ENCODE measurements at places on chromosomes 4 and X.

DNA sequence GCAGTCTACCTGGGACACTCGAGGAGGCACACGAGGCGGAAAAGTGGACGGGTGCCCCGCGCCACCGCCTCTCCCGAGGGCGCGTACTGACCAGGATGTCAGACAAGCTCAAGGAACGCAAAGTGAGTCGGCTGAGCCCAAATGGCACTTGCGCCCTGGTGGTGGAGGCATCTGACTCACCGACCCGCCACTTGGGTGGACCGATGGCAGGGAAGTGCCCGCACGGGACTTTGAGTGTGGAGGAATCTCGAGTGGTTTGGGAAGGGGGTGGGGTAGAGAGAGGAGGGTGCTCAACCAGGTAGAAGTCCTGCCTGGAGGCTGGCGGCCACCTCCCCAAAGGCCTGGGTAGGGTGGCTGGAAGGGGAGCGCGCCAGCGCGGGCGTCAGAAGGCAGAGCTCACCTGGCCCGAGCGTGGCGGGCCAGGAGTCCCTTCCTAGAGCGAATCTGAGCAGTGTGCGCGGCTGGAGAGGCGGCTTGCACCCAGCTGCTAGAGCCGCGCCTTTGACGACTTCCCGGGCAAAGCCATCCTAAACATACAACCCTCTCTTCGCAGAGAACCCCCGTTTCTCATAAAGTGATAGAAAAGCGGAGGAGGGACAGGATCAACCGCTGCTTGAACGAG lies 655 bp downstream of the HELT start:
- DNase-seq = no peak

DNA sequence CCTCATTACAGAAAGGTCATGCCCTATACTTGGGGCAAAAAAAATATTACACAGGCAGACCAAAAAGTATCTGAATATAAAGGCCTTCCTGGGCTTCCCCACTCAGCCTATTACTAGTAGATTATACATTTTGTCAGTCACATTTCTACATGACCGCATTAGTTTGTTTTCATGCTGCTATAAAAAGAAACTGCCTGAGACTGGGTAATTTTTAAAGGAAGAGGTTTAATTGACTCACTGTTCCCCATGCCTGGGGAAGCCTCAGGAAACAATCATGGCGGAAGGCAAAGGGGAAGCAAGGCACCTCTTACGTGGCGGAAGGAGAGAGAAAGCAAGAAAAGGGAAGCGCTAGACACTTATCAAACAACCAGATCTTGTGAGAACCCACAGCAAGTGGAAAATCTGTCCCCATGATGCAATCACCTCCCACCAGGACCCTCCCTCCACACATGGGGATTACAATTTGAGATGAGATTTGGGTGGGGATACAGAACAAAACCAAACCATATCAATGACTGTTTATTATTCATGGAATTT lies 1312.0 kb downstream of the PCDH7 start:
- DNase-seq = no peak

DNA sequence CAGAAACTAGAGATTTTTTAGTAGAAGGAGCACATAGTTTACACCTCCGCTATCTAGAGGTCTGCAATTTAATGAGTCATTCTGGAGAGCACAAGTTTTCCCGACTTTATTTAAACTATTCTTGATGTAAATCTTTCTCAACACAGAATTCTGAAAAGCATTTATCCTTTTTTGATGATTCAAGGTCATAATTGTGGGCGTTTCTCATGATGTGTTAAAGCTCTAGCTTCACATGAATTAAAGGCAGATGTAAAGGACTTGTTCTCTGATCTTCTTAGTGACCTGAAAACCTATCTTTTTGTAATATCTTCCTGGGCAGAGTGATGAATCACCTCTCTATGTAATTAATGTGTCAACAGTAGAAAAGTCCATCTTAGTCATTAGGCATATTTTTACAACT lies 128.8 kb downstream of the COMMD8 start:
- DNase-seq = no peak

DNA sequence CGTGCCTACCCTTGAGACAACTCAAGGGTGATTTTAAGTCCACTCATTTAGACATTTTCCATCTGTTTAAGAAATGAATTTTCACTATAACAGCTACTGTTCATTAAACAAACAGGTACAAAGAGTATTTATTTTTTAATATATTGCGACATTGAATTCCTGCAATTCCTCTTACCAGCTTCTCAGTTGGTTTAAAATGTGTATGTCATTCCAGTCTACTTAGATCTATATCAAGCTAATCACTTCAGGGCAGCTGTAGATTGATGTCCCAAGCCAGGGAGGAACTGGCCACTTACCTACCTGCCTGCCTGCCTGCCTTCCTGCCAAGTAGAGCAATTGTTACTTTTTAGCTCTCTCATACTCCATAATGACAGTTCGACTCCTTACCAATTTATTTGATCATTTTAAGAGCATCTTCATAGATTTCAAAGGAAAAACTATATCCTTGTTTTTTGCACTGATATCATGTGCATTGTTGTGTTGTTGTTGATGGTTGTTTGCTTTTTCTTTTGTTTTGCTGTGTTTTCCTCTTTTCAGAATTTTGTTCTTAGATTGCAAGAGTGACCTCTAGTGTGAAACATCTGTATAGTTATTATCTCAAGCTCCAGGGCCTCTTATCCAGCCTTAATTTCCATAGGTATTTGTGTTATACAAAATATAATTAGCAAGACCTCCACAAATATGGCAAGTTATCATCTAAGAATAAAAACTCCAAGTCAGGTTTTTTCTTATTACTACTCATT lies 120.9 kb upstream of the NRK start:
- DNase-seq = no peak

GRCh38 chr4:113050371-113050755 lies 910 bp downstream of the ANK2 start:
- DNase-seq = no peak

All from pulmonary artery endothelial cell (primary cell).